ENCODE measurements at places on chromosomes 3 and 15.

GRCh38 chr3:58996730-58997129 is 53.1 kb downstream of the CFAP20DC start:
- no peak for DNase-seq

DNA sequence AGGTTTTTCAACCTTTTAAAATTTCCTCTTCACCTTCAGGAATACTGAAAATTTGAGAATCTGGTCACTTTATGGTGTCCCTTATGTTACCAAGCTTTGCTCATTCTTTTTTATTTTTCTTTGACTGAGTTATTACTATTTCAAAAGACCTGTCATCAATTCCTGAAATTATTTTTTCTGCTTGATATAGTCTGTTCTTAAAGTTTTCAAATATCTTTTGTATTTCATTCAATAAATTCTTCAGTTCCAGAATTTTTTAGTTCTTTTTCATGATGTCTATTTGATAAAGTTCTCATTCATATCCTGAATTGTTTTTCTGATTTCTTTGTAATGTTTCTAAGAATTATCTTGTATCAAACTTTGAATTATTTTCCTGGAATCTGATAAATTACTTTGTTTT is 63.9 kb downstream of the UQCC5 start:
- no peak for DNase-seq

GRCh38 chr15:43550527-43551363 is 33.3 kb downstream of the MAP1A start:
- no peak for DNase-seq

DNA sequence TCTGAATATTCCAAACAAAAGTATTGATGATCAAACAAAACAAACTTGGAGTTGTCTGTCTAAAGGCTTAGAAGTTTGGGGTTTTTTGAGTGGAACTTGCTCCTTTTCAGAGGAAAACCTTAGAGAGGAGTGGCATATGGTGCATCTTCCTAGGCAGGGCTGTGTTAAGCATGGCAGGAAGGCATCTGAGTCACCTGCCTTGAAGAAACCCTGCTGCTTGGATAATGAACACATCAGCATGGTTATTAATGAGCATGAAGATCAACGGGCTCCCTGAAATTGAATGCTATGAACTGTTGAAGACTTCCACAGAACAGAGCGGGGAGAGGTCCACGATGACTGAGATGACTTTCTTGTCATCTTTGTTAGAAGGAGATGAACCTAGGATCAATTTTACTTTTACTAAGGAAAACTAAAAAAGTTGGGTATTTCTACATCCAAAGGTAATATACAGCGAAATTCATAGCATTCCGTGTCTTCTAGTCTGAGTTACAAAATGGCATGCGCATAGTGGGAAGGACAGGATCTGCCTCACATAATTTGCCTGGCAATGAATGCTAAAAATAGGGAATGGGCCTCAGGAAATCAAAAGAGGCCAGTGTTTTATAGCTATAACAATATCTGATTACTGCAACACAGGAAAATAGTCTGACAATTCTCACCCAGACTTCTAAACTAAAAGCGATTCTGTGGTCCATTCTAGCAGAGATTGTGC is 11.6 kb upstream of the TMED3 start:
- no peak for DNase-seq

- DNase-seq, result no peak
Measured at GRCh38 chr3:116020989-116021388, 397.7 kb downstream of the GAP43 start.

DNA sequence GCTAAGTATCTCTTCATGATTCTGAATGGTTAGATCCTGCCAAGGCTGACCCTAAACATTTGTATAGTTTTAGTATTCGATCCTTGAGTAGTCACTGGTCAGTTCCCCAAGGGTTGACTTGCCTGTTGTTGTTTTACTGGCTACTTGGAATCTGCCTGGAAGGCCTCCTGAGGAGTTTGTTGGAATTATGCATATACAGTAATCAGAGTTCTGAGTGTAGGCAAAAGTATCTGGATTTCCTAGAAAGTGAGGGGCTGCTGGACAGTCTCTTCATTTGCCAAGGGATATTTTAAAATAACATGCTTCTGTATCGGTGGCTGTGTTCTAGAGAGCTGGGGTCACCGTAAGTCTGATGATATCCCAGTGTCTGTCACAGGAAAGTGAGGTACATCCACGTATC is 333.2 kb upstream of the C2CD4B start:
- no peak for DNase-seq

DNA sequence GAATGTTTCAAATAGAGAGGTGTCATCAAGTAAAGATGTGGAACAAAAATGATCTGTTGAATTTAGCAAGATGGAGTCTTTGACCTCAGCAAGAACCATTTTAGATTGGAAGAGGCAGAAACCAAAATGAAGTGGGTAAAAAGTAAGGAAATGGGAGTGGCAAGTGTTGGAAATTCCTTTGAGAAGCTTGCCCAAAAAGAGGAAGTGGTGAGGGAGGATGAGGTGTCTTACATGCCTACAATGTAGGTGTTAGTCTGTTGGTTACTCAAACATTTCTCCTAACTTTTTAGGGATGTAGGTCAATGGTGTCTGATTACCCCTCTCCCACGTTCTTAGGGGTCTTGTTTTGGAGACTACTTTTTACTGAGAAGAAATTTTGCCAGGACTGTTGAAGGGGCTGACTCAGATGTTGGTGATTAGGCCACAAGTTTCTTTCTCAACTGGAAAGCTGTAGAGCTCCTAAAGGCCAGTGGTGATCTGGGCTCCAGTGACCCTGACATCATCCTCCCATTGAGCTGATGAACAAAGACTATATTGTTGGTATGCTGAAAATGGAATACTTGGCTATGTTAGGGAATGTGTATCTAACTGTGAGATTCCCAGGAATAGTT is 5.1 kb downstream of the PPP2R3A start:
- no peak for DNase-seq

DNA sequence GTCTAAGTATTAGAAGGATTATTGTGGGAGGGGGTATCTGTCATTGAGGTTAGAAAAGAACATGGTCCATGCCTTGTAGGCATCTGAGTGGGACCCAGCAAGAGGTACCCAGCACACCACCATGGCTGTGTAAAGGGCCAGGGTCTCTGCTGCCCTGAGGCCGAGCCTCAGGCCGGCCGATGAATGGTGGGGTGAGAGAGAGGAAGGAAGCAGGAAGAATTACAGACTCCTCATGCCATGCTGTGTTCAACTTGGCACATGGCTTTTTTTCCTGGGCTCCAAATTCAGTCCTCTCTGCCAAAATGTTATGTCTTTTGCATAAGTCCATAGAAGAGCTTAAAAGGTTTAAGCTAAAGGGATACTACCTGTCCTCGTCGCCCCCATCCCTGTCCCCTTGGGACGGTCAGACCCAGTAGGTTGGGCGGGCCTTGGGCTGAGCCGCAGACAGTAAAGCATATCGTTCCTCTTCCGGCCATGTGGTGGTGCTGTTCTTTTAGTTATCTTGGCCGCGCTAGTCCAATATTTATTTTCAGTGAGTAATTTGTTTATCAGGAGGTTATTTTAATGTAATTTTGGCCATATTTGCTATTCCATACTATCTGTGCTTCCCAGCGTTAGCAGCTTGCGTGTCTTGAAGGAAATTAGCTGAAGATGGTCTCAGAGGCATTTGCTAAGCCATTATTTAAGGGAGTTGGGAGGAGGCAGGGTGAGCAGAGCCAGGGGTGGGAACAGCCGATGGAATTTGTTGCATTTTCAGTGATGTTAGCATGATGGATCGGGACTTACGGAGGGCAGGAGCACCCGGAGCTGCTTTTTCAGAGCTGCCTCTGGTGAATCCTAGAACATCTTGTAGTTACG is 152.4 kb downstream of the AGBL1 start:
- DNase-seq, result peak; percentile 39

Data from RPMI8226 (cell line).